ENCODE measurements at places on chromosomes 2 and 18.

DNA sequence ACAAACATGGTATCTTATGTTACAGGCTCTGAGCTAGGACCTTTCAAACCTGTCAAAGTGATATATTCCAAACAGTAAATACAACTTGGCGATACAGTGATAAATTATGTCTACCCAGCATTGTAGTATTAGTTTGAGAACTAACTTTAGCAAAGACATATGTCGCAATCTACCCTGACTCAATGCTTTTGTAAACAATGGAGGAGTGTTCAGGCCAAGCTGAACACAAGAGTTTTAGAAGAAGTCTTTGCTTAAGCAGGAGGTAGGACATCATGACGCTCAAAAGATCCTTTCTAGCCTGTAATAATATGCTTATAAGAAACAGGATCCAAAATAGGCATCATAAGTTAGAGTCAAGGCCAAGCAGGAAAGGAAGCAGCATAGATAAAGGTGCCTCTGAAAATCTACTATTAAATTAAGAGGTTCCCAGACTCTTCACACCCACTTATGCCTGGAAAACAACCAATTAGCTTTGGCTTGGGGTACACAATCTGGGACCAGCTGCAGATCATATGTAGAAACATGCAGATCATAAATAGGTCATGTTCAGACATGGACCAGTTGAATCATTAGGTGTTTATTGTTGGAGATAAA lies 132.5 kb downstream of the CSRNP3 start:
- peak; percentile 17 for DNase-seq

DNA sequence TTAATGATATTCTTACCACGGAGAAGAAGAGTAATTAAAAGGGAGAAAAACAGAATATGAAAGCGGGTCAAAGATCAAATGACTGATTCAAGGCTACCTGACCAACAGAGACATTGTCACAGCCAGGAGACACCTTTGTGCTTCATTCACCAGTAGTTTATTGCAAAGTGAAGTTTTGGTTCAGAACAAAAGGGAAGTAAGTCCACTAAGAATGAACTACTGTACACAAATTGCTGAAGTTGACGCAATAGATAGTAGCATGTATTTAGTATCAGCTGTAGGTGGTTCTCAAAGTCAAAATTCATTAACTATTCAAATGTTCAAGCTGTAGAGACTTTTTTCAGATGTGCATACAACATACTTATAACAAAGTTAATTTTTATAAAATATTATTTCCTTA lies 64.7 kb upstream of the COX7A2L start:
- DNase-seq = no peak

DNA sequence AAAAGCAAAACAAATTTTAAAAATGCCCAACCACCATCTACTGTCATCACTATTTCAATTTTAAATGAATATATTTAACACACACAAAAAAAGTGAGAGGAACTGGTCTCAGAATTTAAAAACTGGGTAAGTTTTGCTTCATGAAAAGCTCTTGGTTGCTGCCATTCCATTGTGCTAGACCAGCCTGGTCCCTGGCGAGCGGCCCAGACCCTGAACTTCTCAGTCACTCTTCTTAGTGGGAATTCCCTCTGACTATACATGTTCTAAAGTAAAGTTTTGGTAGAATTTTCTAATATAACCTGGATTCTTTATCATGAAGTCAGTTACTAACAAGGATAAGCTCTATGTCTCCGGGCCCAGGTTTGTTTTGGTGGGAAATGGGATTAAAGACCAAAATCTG lies 34.8 kb upstream of the TMEM177 start:
- DNase-seq = peak; percentile 85

- no peak for DNase-seq
These were observed 20.2 kb upstream of the ERMN start for GRCh38 chr2:157345647-157346389.

GRCh38 chr2:200377355-200378336 lies 71.2 kb downstream of the SPATS2L start:
- DNase-seq = no peak

- no peak for DNase-seq
These were observed 47.1 kb downstream of the ITGAV start for GRCh38 chr2:186636800-186637496.

- peak; percentile 71 for DNase-seq
These were observed 33.9 kb downstream of the SOWAHC start for GRCh38 chr2:109648041-109648527.

DNA sequence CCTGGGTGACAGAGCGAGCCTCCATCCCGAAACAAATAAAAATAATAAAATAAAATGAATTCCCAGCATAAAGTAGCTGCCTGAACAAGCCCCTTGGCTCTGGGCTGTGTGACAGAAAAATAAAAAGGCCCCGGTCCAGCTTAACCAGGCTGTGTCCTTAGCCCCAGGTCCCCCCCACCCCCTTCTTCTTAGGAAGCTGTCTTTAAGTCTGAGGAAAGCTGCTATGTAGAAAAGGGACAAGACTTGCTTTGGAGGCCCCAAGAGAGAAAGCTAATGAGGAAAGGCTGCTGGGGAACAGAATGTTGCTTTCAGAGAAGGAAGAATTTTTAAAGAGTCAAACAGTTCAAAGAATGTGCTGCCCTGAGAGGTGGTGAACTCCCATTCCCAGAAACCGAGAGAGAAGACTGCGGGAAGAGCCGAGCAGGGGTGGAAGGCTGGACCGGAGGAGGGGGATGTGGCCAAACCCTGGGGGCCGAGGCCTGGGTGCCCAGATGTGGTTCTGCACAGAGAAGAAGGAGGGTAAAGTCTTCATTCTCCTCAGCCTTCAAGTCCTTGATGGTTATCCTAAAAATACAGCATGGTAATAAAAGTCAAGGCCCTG lies 61.9 kb downstream of the CENPO start:
- DNase-seq = no peak

DNA sequence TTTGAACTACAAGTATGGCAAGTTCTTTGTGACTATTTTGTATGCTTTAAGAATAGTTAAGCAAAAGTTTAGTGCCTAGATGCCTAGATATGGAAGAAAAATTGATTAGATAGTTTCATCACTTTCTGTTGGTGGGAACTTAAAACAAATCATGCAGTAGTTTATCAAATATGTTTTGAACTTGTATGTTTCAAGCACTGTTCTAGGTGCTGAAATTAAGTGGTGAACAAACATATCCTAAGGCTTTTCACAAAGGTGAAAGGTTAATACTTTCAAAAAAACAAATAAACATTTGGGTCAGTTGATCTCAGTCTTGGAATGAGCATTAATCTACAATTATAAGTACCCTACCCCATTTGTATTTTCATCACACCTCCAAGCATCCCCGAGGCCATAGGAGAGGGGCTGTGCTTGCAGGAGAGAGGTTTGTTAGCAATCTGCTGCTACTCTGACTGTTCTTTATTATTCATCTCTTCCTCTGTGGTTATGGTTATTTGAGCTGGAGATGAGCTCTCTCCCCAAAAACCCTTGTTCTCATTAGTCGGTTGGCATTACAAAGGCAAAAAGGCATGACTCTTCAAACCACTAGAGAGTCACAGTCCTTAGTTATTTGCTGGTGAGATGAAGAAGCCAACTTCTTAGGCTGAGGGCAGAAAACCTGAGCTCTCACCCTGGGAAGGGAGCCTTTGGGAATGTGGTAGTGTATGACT lies 103.9 kb upstream of the FHL2 start:
- peak; percentile 31 for DNase-seq

Measured in astrocyte of the hippocampus (primary cell).